Cardiac muscle cell (in vitro differentiated cells and primary cell): ENCODE measurements at places on chromosomes 3 and 15. TPM values are rescaled to one million over a fixed set of nuclear protein-coding genes. Genes with fewer than 3 reads are reported as not detected.

DNA sequence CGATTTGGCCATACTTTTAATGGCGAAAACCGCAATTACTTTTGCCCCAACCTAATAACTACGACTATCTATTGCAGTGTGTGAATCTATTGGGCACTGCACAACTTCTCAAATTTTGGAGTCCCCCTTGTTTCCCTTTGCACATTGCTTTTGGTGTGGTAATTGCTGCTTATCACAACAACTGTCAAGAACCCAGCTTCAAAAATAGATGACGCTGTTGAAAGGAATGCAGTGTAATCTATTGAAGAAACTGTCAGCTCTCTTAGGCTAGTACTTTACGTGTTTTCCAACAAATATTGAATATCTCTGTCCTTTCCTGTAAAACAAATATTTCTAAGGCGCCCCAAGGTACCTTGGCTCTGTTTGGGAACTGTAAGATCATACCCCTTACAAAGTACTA, 222.8 kb upstream of the UBE2E2 start:
- DNase-seq: peak; percentile 83

DNA sequence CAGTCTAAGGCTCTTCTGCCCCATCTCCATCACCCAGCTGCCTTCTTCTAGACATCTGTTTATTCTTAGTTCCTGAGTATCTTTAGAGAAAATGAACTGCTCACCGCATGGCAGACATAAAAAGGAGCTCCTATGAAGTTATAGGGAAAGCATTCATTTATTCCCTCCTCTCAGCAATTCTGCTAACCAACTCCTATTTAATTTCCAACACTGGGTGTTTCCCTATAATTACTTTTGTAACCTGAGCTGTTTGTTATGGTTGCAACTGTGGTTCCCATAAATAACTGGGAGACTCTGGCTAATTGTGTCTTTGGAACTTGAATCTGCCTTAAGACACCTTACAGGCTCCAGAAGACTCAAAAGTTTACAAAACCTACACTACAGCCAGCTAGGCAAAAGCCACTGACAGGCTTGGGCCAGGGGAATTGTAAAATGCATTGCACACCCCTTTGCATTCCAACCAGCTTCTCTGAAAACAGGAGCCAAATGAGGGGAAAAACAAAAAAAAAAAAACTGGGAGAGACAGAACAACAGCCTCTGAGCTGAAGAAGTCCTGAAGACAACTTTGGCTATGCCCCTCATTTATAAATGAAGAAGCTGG, 231.5 kb upstream of the FEZF2 start:
- DNase-seq: no peak

DNA sequence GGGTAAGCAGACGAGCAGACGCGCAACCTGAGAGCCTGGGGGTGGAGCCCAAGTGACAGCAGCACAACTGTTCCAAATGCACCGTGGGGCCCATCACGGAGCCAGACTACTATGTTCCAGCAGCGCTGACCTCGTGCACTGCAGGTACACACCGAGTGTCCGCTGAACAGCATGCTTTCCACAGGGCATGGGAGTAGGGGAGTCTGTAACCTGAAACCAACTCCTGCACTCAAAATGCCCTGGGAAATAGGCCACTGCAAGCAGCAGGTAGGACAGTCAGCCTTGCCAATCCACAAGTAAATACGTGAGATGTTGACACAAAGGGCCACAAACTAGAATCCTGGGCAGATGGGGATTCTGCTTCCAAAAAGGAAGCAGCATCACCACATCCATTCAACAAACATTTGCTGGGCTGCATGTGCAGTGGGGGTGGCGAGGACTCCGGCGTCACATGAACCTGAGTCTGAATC, 73.9 kb downstream of the TBC1D2B start:
- no peak for DNase-seq

- DNase-seq: peak; percentile 47
Measured at GRCh38 chr3:58059349-58060321, 51.4 kb downstream of the FLNB start.

GRCh38 chr3:171506743-171507319, 46.6 kb upstream of the TNIK start:
- peak; percentile 46 for DNase-seq

GRCh38 chr3:130470126-130470525, 46.9 kb upstream of the COL6A6 start:
- peak; percentile 5 for DNase-seq

- DNase-seq: peak; percentile 64
Measured at GRCh38 chr15:90300988-90301706, 35.7 kb downstream of the NGRN start.

DNA sequence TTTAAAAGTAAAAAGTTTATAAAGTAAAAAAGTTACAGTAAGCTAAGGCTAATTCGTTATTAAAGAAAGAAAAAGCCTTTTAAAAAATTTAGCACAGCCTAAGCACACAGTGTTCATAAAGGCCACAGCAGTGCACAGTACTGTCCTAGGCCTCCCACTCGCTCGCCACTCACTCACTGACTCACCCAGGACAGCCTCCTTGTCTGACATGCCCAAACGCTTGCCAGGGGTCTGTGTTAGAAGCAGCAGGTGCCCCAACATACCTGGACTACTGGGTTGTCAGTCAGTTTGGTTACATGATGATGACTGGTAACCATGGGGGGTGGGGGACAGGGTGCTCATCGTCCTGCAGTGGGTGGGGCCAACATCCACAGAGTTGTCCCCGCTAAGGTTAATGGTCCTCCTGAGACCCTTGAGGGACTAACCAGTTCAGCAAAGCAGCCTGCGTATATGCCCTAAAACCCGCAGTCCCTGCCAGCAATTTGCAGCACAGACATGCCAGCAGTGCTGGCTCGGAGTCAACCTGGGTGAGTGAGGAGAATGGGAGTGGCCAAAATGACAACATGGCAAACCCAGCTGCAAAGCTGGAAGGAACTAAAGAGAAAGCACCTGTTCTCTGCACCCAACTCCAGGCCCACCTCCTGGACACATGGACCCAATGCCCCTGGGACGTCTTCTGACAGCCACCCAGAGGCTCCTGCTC, 49.2 kb downstream of the CYFIP1 start:
- DNase-seq: no peak

Gene CLDN18
- 0.07 TPM in 1 of 2 replicates, not detected in the other for total RNA-seq

GRCh38 chr15:65969865-65970816, 100.8 kb downstream of the RAB11A start:
- DNase-seq: no peak

Gene NR2C2
- total RNA-seq: 19.9 and 26.5 TPM in 2 replicates

- no peak for DNase-seq
Measured at GRCh38 chr3:128277378-128278069, 124.2 kb downstream of the EEFSEC start.

- DNase-seq: no peak
Measured at GRCh38 chr3:105915524-105915923, 46.7 kb upstream of the CBLB start.

GRCh38 chr3:94887065-94887464, 824.2 kb downstream of the NSUN3 start:
- peak; percentile 1 for DNase-seq

Gene C2CD4A
- total RNA-seq: not detected in 2 replicates

DNA sequence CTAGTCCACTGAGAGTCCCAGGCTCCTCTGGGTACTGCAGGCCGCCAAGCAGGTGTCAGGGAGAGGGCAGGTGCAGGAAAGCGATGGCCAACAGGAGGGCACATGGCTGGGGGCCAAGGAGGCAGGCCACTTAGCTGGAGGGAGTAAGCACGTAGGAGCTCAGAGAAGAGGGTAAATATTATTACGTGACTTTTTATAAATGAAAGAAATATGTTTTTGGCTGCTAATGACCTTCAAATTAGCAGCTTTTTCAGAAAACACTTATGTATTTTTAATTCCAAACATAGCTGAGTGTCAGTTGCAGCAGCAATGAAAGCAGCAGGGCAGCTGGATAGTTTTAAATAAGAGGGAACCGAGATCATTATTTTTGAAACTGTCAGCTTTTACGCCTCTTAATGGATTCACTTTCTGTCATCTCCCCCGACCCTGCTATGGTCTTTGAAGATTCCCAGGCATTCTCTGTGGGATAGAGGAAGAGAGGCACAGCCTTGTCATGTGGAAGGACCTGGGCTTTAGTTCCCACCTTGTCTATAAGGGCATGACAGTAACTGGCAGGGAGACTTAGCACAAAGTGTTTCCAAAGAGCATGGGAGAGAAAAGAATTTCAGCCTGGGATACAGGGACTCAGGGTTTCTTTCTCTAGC, 477.1 kb downstream of the EPHB1 start:
- no peak for DNase-seq

Gene AGBL1
- 0.04 and 0.06 TPM in 2 replicates for total RNA-seq

Gene EXOSC7
- total RNA-seq: 47.7 and 61.1 TPM in 2 replicates

Gene ZNF501
- 4.8 and 11.5 TPM in 2 replicates for total RNA-seq

Gene SCAANT1
- total RNA-seq: not detected in 2 replicates

Gene PPIP5K1
- total RNA-seq: 16.0 and 20.0 TPM in 2 replicates

- DNase-seq: no peak
Measured at GRCh38 chr3:100149130-100149529, 34.8 kb upstream of the FILIP1L start.

DNA sequence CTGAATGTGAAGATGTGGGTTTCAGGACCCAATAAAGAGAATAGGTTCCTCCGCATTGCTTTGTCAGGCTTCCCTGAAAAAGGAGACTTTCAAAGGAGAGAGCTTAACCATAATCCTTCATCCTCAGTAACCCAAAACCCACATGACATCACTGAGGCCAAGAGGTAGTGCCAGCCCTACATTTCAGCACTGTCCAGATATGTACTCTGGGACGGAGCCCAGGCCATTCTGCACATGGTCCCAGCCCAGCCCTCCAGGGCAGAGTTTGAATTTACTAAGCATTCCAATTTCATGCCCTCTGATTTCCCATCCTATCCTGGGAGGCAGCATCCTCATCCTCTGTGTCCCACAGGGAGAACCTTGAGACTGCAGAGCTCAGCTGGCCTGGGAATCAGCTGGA, 210.5 kb downstream of the GABRB3 start:
- DNase-seq: no peak

DNA sequence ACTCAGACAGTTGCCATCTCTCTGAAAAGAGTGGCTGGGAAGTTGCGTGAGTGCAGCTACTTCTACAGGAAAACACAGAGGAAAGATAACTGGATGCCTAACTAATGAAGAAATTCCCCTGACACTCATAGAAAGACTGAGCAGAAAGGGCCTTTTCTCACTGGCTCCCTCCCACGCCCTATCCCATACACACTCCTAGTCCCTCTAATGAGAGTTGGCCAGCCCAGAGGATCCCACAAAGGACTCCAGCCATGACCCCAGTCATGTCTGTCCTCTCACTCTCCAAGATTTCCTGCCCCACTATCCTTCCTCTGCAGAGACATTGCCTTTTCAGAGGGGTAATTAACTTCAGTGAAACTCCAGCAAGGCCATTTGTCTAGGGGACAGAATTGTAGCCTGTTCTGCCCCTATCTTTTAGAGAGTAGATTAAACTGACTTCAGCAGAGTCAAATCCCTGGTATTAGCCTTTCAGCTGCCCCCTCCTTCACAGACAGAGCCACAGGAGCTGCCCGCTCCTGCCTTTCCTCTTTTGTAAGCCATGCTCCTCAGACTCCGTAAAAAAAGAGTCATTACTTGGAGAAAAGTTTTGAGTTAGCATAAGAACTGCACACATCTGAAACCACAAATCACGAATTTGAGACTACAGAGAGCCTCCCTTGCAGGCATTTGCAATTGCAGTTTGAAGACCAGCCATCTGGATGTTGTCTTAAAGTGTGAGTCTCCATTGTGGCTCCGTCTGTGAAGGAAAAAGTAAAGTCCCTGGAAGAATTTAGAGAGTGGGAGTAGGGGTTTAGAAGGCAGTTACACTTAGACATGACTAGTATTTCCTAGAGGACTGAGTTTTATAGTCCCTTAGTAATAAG, 129.1 kb upstream of the SEMA6D start:
- DNase-seq: peak; percentile 50

GRCh38 chr15:72559781-72560180, 85.7 kb downstream of the ARIH1 start:
- no peak for DNase-seq

GRCh38 chr3:127658234-127658633, 14.5 kb upstream of the ABTB1 start:
- DNase-seq: no peak

GRCh38 chr15:95485367-95485766, 845.1 kb upstream of the NR2F2 start:
- no peak for DNase-seq

Gene SCN11A
- total RNA-seq: 0.28 and 0.60 TPM in 2 replicates

DNA sequence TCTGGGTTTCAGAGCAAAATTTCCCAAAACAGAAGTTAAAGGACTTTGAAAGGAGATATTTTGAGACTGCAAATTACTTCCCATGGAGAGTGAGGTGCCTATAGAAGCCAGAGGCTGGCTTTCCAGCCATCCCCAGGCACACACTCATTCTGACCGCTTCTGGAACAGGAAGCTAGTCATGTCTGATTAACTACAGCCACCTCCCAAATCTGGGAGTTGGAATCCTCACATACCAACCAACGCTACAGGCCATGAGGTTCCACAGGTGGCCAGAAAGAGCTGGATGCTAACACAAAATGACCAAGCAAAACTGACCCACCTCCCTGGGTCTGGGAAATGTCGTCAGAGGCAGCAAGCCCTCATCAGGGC, 87.2 kb downstream of the SNRK start:
- no peak for DNase-seq
